ENCODE measurements at places on chromosomes 7 and 10.
A peak's percentile ranks its signal among the peaks of the same experiment; 100 is the strongest.

DNA sequence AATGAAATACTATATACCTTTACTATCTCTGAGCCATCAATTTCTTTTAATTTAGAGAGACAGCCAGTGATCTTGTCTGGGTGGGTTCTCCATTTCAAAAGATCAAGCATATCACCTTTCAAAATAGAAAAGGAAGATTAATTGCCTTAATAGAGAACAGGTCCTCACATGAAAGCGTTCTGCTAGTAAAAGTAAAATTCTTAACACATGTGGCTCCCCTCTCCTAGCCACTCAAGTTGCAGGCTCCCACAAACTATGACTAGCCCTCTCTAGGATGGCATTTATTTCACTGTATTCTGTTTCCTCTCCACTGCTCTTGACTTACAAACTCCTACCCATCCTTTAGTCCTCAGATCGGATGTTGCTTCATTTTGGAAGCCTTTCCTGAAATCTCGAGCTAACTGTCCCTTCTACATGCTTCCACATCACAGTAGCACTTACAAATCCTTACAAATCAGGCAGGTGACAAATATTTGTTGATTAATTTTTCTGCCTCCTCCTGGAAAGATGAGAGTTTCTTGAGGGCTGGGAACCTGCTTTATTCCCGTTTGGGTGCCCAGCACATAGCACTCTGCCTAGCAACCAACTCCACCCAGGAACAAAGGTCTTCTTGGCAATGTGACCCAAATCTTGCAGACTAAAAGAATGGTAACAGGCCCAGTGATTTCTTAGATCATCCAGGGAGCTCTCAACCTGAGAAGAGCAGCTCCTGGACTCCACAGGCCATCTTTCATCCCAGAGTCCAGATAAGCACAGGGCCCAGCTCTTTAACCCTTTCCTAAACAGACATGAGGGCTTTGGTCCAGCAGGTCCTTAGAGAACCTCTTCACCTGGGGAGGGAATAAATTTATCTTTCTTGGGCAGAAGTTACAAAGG is 310.4 kb upstream of the IMMP2L start:
- DNase-seq = no peak

DNA sequence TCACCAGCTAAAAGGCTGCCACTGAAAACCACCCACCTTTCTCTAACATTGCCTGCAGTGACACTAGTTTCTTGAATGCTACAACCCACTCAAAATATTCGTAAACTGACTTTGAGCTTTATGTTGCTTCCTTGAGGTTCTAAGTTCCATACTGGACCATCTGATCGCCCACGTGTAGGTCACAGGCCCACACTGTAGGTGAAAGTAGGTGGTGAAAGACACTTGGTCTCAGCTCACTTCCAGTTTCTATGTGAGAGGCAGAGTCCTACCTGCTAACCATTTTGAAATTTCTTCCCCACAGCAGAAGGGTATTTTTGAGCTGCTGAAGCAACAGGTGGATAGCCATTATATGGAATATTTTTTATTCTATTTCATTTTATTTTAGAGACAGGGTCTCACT is 97.3 kb downstream of the MYO3A start:
- no peak for DNase-seq

DNA sequence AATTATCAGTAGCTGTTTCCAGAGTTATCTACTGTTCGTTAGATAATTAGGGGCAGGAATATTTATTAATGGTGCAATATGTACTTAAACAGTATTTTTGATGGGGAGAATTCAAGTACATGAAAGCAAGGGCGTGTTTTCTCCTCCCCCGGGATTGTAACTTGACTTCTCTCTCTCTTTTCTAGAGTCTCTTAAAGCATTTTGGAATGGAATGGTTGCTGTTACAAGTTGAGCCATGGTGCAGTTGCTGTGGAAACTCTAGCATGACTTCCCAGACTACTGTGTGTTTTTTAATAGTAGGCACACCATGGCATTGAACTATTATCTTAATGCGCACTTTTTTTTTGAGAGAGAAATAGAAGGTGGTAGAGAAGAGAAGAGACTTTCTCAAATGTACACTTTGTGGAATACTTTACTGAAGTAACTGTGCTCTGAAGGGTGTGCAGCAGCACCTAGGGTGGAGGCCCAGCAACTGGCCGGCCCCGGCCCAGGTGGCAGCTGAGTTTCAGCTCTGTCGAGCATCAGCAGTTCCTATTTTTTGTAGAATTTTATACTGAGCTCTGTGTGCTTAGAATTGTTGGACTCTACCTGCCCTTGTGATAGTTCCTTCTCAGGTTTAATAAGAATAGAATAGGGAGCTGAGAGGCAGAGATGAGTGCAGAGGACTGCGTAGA is 64.4 kb downstream of the CCNY start:
- DNase-seq = no peak

DNA sequence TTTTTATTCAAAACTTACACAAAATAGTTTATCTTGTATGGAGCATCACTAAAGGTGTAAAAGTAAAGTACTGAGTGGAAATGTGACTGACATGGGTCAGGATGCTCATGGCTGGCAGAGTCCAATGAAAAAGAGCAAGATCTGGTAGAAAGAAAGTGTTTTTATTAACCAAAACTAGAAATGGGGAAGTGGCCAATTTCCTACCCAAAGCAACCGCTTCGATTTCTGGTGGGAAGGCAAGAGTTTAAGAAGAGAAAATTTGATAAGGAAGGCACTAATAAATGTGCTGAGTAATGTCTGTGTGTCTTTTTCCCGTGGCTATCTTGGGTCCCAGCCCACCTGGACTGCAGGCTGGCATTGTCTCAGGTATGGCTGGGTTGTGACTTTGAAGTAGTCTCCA is 277.7 kb downstream of the ANKRD7 start:
- DNase-seq = no peak

DNA sequence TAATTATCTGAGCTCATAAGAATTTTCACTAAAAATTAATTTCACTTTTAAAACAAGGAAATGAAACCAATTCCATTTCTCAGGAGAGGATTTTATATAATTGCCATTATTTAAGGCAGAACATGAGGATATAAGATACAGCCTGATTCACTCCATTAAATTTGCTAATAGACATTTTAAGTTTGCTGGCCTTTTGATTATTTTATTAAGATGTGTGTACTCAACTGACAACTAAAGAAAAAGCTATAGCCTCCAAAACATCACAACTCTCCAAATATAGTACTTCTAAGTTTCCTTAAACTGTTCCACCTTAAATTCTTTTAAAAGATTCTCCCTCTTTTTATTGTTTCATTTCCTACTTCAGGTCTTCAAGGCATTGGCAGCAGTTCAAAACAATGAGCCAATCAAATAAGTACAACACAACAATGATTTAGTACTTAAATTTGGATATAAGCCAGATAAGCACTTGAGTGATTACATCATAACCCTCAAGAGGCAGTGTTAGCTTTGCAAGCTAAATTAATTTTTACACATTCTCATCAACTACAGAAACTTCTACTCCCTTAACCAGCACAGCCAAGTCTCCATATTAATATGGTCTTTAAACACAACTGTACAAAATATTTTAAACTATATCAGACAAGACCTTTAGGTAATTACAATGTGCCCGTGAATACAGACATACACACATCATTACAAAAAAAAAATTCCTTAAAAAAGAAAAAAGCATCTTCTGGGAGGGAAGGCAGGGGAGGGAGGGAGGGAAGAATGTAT is 121.8 kb downstream of the KMT2C start:
- peak; percentile 85 for DNase-seq

GRCh38 chr7:127903892-127904669 is 127.2 kb downstream of the LRRC4 start:
- no peak for DNase-seq

GRCh38 chr10:55793024-55793423 is 568.0 kb downstream of the ZWINT start:
- no peak for DNase-seq

DNA sequence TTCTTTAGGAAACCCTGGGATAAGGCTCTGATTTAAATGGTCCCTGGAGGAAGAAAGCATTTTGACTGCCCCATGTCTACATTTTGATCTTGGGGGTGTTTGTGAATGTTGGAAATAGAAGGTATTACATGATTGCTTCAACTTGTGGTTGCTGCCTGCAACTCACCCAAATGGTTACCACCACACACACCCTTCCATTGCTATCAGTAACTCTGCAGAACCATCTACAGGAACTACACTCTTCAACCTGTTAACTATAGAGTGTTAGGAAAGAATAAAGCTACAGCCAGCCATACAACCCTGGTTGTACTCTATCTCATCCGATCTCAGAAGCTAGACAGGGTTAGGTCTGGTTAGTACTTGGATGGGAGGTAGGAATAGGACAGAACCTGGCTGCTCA is 71.2 kb downstream of the APBB1IP start:
- DNase-seq = no peak

- no peak for DNase-seq
Measured at GRCh38 chr10:94214481-94214893, 148.3 kb downstream of the NOC3L start.

DNA sequence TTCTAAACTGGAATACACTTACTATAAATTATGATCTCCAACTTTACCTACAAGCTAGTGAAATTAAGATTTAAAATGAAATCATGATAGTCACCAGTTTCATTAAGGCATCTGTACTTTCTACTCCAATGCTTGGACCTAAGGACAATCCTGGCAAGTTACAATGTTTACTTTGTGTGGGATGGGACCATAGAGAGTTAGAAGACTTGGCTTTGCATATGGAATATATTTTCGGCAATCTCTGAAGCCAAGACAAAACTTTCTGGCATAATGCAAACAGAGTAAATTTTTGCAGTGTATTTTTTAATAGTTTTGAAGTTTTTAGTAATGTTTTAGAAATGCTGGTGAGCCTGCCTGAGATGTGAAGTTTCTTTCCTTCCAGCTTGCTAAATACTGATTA is 248.9 kb downstream of the ABCA13 start:
- no peak for DNase-seq

GRCh38 chr7:159147246-159147645 is 2.6 kb upstream of the VIPR2 start:
- DNase-seq = no peak

DNA sequence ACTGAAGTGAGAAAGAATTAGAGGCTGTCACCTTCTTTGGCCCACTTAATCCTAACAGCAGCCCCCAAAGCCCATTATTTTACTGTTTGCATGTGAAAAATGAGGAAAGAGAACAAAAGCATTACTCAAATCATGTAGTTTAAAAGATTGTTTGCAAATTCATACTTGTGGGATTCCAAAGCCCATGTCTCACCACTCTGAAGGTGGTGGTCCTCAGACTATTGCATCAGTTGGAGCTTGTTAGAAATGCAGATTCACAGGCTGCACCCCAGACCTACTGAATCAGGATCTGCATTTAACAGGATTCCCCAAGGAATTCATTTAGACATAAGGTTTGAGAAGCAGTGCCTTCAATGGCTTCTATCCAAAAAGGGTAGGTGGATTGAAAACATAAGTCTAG is 93.7 kb upstream of the PDE1C start:
- DNase-seq = no peak

DNA sequence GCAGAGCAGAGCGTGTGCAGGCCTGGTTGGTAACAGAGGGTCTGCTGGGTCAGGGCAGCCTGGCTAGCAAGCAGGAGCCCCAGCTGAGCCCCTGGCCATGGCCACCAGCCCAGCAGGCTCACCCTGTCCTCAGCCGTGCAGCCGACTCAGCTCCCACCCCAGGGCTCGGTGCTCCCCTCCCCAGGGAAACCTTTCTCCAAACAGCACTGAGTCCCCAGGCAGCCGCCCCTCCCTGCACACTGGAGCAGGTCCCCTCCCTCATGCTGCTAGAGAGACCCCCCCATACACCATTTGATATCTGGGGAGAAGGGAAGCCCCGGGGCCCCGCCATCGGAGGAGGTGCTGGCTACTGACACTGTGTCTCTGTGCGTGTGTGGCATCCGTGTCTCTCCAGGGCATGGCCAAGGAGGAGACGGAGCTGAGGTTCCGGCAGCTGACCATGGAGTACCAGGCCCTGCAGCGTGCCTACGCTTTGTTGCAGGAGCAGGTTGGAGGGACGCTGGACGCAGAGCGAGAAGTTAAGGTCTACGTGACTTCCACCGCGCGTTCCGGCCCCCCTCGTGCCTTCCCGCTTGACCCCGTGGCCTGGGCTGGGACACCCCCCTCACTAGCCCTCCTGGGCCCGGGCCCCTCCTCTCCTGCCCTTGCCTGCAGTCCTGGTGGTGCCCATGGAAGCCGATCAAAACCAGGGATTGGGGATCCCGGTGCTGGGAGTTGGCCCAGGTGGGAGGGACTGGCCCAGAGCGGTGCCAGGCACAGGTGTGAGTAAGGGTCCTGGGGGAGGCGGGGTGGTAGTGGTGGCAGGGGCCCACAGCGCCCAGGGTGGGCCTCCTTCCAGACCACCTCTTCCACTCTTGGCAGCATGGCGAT is 45.0 kb upstream of the DPYSL4 start:
- no peak for DNase-seq

- no peak for DNase-seq
Measured at GRCh38 chr10:33419311-33419710, 84.8 kb upstream of the NRP1 start.

- DNase-seq = no peak
Measured at GRCh38 chr7:51731075-51731474, 414.5 kb upstream of the COBL start.

DNA sequence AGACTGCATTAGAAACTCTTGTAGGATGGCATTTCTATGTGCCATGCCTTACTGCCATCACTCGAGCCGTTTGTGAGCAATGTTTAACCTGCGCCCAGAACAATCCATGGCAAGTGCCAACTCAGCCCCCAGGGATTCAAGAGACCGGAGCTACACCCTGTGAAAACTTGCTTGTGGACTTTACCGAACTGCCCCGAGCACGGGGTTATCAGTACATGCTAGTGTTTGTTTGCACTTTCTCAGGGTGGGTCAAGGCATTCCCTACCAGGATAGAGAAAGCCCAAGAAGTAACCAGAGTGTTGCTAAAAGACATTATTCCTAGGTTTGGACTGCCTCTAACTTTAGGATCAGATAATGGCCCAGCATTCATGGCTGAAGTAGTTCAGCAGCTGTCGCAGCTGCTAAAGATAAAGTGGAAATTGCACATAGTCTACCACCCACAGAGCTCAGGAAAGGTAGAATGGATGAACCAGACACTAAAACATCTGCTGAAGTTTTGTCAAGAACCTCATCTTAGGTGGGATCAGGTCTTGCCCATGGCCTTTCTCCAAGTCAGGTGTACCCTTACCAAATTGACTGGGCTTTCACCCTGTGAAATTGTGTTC is 8.9 kb upstream of the CYREN start:
- DNase-seq = no peak

DNA sequence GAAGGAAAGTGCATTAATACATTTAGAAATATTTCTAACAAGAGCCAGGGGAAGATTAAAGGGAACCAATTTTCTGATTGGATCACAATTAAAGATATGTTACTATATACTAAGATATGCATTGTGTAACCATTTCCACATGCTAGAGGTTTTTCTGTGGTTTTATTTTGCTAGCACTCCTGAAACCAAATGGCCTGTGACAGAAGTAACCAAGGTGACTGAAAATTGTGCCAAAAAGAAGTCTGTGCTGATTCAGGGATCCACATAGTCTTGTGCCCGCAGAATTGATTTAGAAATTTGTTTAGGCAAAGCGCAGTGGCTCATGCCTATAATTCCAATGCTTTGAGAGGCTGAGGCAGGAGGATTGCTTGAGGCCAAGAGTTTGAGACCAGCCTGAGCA is 1.8 kb downstream of the CC2D2B start:
- no peak for DNase-seq

All from NCI-H1436 treated with DMSO at 0.1 percent for 48 hours (cell line).